ENCODE measurements at places on chromosomes 6 and 20.
A peak's percentile ranks its signal among the peaks of the same experiment; 100 is the strongest.

GRCh38 chr6:85394199-85394598 lies 55.7 kb upstream of the NT5E start:
- no peak for DNase-seq

DNA sequence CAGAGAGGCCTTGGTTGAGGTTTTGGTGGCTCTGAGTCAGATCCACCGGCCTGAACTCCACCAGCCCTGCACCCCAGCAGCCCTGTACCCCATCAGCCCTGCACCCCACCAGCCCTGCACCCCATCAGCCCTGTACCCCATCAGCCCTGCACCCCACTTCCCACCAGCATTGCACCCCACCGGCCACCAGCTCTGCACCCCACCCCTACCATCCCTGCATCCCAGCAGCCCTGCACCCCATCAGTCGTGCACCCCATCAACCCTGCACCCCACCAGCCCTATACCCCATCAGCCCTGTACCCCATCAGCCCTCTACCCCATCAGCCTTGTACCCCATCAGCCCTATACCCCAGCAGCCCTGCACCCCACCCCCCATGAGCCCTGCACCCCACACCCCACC lies 14.3 kb upstream of the CHRNA4 start:
- DNase-seq: no peak

GRCh38 chr20:51196991-51197651 lies 174.2 kb upstream of the KCNG1 start:
- no peak for DNase-seq

GRCh38 chr20:10720565-10720964 lies 46.8 kb upstream of the JAG1 start:
- no peak for DNase-seq

GRCh38 chr20:3731944-3732326 lies 550 bp upstream of the HSPA12B start:
- no peak for DNase-seq

DNA sequence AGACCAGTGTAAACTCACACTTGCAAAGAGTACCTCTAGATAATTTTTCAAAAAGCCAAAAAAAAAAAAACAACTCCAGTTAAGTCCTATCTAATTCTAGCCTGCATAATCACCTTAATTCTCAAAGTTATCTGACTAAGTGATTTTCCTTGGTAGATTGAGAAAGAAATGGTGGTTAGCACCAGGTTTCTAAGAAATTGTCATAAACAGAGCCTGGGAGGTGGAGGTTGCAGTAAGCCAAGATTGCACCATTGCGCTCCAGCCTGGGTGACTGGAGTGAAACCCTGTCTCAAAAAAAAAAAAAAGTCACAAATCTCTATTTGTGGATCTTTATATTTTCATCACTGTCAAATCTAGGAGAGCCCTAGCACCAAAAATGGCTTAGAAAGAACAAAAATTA lies 8.9 kb downstream of the FBXO5 start:
- no peak for DNase-seq

GRCh38 chr6:143531720-143532499 lies 20.4 kb upstream of the FUCA2 start:
- peak; percentile 35 for DNase-seq

DNA sequence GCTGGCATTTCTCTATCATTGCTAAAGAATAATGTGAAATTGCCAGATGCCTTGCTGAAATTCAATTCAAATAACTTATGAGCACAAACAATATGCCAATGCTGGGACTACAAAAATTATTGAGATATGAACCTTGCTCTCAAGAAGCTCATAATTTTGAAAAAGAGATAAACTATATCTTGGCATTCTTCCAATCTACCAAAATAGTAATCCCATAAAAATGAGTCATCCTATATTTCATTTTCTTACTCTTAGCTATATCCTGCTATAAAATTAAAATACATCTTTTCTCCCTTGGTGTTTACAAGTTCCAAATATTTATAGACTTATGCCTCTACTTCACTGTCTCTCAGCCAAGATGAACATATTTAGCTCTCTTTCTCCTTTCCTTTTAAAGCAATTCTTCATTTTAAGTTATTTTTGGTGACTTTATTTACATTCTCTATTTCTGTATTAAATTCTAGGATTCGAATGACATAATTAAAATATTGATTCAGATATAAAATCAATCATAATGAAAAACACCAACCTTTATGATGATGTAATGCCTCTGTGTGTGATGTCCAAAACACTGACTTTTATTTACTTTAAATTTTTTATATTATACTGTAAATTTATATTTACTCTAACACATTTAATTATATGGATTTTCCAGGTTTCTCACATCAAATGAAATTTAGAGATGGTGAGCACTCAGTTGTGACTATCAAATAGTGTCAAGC lies 152.6 kb downstream of the CDK19 start:
- DNase-seq: no peak

DNA sequence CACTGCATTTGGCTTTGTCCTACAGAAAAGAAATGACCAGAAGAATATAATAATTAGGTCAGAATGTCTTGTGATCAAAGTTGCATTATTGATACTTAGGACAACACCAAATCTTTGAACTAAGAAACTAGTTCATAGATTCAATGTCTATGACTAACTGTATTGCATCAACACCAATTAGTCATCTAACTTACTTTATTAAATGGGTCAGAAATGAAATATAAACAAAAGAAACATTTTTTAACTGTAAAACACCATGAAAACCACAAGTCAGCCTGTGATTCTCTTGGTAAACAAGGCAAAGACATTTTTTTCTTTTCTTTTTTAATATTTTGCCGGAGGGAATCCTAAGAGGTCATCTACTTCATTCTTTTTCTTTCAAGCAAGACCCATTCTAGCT lies 114.1 kb upstream of the HDDC2 start:
- DNase-seq: no peak

DNA sequence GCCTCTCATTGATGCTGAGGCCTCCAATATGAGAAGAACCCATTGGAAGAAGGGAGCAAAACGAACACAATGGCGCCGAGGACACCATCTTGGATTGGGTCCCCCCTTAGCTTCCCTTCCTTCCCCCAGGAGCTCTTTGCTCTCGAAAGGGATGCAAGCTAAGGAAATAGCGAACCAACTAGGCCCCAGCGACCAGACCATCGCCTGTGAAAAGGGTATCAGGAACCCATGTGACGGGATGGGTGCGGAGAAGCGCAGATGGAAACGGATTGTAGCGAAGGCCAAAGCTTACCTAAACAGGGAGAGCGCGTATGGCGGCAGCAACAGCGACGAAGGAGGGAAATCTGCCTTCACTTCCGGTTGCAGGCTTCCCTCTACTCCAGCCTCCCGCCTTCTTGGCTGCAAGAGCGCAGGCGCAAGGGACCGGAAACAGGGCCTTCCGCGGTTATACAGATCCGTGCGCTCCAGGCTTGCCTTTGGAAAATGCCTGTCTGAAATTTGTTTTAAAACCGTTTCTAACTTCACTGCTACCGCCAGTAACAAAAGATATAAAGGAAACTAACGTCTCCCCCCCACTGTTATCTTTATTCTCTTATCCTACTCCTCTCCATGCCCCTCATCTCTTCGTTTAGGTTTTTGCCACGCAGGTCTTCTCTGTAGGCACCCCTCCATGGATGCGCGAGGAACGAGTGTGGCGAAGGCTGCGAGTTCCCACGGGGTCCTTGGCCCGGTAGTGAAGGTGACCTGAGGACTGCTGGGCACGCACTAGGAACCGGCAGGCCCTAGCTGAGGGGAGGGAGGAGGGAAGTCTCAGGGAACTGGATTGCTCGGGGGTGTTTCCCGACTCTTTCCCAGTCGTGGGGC lies at the start of gene DDX39B:
Gene DDX39B (minus strand): TSS at position 346 of the 864 bp plus-strand sequence. CDS start 1,471 bp downstream, outside the sequence.
- peak; percentile 95 for DNase-seq

DNA sequence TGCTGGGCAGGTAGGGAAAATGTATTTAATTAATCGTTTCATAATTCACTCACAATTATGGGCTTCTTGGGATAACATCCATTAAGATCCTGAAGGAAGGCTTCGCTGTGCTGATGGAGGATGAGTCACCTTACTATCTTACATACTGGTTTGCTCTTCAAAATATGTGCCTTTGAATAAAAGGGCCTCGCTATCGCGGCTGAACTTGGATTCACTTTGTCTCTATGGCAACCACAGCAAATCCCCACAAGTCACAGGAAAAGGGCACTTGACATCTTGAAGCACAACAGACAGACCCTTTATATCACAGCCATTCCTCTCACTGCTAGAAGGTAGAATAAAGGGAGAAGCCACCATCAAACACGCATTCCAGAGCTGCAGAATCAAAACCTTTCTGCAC lies 141.3 kb upstream of the MYLIP start:
- no peak for DNase-seq

DNA sequence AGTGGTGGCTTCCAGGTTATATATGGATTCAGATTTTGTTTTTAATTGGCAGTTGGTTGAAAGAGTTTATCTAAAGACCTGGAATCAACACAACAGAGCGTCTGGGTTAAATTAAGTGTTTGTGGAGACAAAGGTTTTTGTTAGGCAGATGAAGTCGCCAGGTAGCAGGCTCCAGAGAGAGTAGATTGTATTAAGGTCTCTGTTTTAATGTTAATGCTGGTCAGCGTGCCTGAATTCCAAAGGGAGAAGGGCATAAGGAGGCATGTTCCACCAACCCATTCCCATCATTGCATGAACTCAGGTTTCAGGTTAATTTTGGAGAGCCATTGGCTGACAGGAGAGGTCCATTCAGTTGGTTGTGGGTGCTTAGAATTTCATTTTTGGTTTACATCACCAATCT lies 744.1 kb upstream of the GJE1 start:
- DNase-seq: no peak

- DNase-seq: no peak
Measured at GRCh38 chr20:2108498-2108897, 6.9 kb downstream of the STK35 start.

- no peak for DNase-seq
Measured at GRCh38 chr6:49499126-49499525, 597 bp upstream of the GLYATL3 start.

DNA sequence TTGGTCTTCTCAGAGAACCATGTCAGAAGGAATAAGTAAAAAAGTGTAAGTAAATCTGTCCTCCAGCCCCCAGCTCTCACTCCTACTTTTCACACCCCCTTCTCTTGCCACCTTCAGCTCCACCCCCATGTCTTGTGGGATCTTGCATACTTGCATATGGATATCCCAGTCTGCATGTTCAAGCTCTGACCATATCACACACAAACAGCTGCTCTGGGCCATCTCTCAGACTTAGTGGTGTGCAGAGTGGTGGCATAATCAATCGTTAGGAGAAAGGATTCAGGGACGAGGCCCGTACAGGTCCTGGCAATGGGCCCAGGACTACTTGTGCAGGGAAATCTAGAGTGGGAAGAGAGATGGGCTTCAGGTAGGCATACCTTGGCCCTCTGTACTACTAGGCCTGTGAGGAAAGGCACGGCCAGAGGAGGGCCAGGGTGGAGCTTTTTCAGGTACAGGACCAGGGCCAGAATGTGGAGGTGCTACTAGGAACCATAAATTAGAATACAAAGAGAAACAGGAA lies 112.0 kb upstream of the SGK1 start:
- DNase-seq: no peak

GRCh38 chr6:161744211-161745067 lies 470.6 kb upstream of the AGPAT4 start:
- no peak for DNase-seq

- no peak for DNase-seq
Measured at GRCh38 chr6:65633501-65633900, 73.5 kb downstream of the EYS start.

GRCh38 chr6:21870076-21870730 lies 276.7 kb downstream of the SOX4 start:
- no peak for DNase-seq

- DNase-seq: no peak
Measured at GRCh38 chr6:162857326-162857725, 129.6 kb downstream of the PACRG start.

DNA sequence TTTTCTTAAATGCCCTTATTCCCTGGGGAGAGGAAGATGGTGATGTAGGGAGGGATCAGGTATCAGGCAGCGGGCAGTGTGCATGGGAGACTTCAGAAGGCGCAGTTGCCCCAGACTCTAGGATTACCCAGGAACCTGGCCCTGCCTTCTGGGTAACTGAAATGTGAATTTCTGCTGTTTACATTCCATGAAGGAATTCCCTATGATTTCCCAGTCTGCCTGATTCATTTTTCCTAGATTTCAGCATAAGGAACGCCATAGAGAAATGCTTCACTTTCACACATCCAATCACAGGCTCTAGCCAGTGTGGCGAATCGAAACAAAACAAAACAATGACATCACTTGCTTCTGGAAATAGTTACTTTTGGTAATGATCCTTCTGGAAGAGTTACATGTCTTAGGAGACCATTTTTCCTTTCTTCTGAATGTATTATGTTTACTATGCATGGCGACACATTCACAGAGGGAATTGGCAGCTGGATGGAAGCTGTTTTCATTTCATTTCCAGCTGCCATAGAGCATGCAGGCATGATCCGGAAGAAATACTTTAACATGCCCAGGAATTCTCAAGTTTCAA lies 33.3 kb downstream of the LRP11 start:
- DNase-seq: no peak

DNA sequence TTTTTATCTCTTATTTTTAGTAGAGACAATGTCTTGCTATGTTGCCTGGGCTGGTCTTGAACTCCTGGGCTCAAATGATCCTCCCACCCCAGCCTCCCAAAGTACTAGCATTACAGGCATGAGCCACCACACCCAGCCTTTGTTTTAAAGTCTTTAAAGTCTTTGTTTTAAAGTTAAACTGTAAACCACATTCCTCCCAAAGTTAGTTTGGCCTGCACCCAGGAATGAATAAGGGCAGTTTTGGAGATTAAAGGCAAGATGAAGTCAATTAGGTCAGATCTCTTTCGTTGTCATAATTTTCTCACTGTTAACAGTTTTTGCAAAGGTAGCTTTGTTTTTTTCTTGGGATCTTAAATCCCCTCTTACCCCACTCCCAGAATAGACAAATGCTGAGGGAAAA lies 63.8 kb downstream of the UBR2 start:
- DNase-seq: no peak

DNA sequence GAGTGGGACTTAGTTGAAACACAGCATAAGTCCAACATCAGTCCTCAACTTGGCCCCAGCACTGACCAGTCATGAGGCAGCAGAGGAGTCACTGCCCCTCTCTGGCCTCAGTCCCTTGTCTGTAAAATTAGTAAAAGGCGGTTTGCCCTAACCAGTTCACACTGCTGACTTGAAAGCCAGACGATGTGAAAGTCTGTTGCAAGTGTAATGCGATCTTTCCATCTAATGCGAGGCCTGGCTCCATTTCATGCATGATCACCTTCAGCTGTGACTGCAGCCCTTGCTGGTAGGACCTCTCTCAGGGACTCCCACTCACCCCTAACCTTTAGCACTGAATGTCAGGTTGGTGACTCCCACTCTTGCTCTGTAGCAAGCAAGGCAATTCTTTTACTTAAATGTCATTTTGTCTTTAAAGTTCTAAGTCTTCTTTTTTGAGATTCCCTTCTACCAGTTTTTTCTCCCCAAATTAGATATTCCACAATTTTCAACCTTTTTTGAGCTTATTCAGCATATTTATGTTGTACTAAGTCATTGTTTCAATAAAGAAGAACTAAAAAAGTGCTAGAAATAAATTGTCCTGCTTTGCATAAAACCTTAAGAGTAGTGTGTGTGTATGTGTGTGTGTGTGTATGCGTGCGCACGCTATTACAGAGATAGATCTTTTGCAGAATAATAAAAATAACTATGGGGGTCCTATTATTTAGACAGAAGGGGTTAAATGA lies 245.5 kb downstream of the PACRG start:
- no peak for DNase-seq
